ENCODE measurements at places on chromosomes 2 and 18.
A peak's percentile ranks its signal among the peaks of the same experiment; 100 is the strongest.

DNA sequence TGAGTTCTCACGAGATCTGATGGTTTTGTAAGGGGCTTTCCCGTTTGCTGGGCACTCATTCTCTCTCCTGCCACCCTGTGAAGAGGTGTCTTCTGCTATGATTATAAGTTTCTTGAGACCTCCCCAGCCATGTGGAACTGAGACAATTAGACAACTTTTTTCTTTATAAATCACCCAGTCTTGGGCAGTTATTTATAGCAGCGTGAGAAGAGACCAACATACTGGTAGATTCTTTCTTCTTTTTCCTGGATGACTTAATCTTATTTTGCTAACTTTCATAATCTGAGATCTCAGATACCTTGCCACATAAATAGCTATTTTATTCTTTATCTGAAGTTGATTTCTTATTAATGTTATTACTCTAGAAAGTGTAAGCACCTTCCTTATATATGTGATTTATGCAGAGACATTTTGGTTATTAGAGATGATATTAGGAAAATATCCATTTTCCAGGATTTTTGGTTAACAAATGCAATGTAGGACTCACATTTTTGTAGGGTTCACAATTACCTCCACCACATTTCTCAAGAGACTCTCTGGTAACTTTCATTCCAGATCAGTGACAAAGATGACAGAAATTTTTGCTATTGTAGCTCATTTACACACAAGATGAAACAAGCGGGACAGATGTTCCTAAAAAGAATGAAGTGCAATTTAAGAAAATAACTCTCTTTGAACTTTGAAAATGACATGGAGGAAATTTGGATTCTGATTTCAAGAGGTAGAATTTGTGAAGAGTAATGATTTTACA, 97.9 kb upstream of the RND3 start:
- no peak for DNase-seq

DNA sequence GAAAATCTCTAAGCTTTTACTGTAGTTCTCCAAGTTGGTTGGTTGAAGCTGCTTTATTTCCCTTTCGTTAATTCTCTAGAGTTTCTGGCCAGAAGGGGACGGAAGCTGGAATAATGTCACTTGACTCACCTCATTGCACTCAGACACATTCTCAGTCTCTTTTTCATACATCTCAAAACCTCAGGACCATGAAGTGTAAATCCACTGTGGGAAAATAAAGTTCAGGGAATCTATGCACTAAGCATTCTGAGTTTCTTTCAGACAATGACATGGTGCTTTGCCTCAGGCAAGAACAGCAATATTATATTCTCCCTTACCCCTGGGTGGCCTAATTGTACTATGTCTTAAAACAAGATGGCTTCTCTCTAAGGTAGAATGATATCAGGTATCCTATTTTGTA, 167.8 kb downstream of the PRPF40A start:
- DNase-seq = no peak

- no peak for DNase-seq
These were observed 109.9 kb downstream of the GAREM1 start for GRCh38 chr18:32360682-32361345.

DNA sequence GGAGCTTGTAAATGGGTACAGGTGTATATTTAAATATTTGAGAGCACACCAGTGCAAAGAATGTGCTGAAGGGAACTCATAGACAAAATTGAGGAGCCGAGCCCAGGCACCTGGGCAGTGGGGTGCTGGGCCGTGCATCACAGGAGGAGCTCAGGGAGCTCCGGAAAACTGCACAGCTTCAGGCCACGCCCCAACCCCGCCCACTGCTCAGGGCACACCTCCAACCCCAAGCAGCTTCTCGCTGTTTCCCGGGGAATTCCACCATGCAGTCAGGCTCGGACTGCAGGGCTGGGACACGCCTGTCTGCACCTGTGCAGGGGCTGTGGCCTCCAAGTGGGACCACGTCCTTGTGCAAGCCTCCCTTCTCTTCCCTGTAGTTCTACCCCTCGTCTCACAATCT, 243.0 kb downstream of the HDAC4 start:
- peak; percentile 82 for DNase-seq

- no peak for DNase-seq
These were observed 178.6 kb downstream of the MYCN start for GRCh38 chr2:16118611-16119590.

DNA sequence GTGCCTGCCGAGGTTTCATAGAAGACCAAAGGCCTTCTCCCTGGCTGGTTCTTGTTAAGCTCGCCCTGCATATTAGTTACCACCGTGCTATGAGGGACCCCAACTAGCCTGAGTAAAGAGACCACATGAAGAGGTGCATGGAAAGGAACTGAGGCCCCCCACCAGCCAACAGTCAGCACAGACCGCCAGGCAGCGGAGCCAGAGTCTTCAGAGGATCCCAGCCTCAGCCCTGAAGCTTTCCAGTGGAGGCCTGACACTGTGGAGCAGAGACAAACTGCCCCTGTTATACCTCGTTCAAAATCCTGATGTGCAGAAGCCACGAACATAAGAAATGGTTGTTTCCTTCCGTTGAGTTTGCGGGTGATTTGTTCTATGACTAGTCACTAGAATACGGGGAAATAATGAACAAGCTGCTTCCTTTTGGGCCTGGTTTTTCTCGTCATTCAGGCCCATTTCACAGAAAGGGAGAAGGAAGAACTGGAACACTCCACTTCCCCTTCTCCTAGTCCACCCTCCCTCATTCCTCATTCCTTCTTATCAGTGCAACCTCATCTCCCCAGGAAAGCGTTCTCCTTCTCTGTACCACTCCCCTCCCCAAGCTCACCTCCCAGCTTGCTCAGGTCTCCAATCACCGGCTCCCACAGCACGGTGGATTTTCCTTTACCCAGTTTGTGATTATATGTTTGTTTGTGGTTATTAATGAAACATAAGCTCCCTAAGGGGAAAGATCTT, 3.0 kb upstream of the GLI2 start:
- DNase-seq = no peak

DNA sequence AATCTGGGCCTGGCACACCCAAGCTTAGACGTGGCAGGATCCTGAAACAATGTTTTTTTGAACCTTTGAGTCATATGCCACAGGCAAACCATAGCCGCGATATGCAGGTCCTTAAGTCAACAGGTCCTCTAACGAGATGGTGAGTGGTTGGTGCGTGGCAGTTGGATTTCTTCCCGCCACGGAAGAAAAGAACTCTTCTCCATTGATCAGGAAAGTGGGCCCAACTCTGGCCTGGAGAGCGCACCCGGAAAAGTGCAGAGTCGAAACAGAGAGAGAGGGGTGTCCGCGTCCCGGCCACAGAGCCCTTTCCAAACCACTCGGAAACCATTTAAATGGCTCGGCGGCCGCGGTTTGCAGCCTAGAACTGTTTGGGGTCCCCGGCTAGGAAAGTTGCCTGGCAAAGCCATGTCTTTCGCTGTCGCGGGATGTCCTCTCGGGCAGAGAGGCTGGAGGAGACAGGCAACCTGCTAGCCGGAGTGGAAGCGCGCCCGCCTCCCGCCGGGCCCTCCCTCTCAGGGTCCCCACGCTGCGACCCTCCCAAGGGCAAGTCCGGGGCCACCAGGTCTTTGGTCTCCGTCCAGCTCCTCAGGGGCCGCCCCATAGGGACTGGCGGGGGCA, 777 bp downstream of the GALNT3 start:
- DNase-seq = peak; percentile 60

DNA sequence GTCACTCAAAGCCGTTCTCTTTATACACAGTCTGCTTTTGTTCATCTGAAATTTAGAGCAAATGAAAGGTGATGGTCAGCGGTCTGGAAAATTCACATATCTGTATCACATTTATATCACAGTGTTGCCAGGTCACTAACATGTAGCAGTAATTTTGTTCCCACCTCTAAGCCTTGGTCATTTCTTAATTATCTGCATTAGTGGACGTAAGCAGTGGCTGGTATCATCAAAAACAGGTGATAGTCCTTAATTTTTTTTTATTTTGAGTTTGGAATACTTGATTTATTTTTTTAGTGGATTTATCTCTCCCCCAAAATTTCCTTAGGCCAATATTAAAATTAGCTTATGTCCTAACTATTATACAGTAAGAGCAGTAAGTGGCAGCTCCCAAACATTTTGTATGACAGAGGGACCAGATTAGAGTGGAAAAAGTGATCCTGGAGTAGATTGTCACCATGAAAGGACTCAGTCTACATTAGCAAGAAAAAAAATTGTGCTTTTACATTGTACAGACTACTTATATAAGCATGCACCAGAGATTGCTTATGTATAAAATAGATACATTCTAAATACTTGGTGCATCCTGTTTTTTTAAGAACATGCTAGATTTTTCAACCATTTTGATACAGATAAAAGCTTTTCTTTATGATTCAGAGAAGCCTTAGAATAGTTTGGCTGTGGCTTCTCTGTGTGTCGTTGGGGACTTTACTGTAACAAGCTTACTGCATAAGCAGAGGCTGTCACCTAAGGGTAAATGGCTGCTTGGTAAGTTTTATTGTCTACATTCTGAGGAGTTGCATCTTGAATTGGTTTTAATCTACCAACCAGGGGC, 65.0 kb downstream of the MAPRE2 start:
- DNase-seq = no peak

- DNase-seq = no peak
These were observed 1537.5 kb upstream of the PIK3C3 start for GRCh38 chr18:40417501-40417900.

All from Peyer's patch (tissue), 4 donors.